Stimulated activated naive CD8-positive, alpha-beta T cell treated with anti-CD3 and anti-CD28 coated beads, Interleukin-15, amount 100 ng/mL, for 72 hours (primary cell): ENCODE measurements at places on chromosomes 3 and 15.

DNA sequence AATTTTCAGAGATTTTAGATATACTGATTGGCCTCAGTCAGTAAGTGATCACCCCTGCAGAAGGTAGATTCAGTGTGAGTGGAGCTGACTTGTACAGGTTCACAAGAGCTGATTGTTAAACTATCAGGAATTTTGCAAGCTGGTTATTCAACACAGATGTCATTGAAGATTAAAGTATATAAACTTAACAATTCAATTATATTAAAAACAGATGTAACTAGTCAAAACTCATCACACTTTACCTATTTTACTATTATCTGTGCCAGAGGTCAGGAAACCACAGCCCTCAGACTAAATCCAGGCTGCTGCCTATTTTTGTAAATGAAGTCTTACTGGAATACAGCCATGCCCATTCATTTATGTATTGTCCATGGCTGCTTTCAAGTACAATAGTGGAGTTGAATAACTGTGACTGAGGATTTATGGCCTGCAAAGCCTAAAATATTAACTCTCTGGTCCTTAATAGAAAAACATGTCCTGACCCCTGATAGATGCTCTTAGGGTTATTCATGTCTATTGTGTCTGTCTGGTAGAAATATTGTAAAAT lies 429.3 kb upstream of the PDZRN3 start:
- DNase-seq: no peak

- no peak for DNase-seq
Observed at GRCh38 chr3:120129718-120130513, 35.7 kb upstream of the GSK3B start.

DNA sequence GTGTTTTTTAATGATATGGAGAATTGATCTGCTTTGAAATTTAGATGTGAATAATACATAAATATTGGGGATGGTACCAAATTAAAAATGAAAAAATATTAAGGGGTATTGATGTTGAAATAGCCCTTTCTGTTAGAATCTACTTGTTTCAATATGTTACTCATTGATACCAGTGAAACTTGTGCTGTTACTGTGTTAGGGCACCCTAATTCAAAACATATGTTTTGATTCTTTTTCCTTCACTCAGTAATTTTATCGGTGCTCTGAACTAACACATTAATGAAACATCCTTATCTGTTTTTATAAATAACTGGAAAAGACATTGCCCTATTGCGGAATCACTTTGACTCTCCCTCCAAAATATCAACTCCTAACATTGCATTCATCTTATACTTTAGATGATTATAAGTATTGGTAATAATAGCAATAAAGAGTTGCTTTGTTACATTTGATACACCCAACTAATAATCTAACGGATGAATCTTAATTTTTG lies 52.0 kb upstream of the CCNB2 start:
- no peak for DNase-seq

- DNase-seq: no peak
Observed at GRCh38 chr15:87576486-87577176, 679.9 kb downstream of the NTRK3 start.

DNA sequence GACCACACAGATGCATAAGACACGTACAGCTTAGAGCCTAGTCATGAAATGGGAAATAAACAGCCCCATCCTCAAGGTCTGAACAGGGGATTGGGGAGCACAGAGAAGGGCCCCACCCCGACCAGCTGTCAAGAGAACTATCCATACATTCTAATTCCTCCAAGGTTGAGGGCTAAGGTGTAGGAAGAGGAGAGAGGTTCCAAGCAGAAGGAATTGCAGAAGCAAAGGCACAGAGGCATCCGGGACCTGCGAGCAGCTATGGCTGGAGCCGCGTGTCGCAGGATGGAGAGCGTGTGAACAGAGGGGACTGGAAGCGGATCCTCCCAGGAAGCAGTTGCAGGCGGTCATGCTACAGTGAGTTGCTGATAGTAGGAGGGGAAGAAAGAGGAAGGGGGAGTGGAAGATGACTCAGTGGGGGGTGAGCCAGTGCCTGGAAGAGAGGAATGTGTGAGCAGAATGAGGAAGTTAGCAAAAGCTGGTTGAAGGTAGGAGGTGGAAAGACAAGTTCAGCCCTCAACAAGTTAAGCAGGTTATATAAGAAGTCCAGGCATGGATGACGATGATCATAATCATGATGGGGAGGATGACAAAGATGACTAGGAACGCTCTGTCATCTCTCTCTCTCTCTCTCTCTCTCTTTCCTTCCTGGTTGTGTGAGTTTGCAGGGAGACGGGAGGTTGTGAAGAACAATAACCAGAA lies 89.7 kb downstream of the LIPC start:
- no peak for DNase-seq
